ENCODE measurements at places on chromosomes 5 and 9. TPM values are rescaled to one million over a fixed set of nuclear protein-coding genes. Genes with fewer than 3 reads are reported as not detected.

Gene CARD9
- 5.6 TPM for total RNA-seq

Gene FCN2
- total RNA-seq: not detected

Gene DIRAS2
- not detected for total RNA-seq

Gene PCDHA3
- total RNA-seq: not detected

Gene PRR16
- 0.13 TPM for total RNA-seq

Gene EXOSC3
- 81.0 TPM for total RNA-seq

Gene AGTPBP1
- 53.3 TPM for total RNA-seq

Gene F2RL2
- total RNA-seq: not detected

Gene TAS2R1
- total RNA-seq: not detected

Gene DAB2
- total RNA-seq: 2.3 TPM
